Activated naive CD4-positive, alpha-beta T cell treated with anti-CD3 and anti-CD28 coated beads, Interleukin-2, amount 10 ng/mL, durations not matched to agents 7 days and 5 days (primary cell): ENCODE measurements at places on chromosomes 16 and 17.

DNA sequence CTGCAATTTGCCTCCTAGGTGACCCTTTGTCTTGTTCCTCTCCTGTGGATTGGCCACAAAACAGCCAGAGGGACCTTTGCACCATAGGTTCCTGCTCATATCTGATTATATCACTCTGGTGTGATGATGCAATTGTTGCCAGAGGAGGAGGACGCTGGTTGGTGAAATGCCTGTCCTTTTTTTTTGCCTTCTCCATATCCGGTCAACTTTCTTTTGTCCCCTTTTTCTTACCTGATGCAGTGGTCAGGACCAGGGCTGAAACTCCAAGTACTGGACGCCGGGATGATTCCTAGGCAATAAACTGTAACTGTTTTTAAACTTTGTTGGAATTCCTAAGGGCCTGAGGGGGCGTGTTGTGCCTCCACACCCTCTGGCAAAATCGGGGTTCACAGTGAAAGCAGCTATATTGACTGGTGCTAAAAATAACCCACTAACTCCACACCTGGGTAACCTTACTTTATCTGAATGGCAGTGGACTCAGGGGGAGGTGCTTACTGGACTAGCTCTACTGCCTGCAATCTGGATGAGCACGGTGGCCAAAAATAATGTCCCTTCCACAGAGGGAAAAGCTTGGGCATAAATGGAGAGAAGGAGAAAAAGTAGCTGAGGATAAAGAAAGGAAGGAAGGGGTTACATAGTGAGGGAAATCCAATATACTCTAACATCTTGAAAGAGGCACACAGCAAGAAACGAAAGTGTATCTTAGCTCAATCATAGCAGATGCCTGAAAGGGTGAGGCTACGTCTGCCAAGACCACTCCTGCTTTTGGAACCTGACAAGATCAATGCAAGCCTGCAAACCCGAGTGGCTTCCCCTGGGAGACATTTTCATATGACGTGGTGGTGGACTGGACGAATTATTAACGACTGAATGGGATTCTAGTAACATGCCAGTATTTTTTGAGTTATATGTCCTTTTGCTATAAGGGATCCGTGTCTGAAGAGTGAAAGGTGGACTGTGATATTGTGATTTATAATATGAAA, 28.4 kb upstream of the ZNF423 start:
- no peak for DNase-seq

DNA sequence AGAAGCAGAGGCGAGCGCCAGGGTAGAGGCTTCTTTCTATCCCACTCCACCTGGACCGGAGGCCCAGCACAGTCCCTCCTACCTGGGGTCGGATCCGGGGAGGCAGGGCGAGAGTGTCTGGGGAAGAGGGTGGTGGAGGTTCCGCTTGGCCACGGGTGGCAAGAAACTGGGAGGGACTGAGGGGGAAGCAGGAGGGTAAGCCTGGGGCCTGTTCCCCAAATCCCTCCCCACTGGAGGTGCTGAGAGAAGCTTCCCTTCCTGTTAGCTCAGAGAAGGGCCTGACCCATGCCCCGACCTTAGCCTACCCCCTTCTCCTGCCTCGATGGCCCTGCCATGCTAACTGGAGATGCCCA, 1.8 kb upstream of the TPPP3 start:
- DNase-seq = no peak

GRCh38 chr17:77116371-77116860, 24.4 kb upstream of the SEC14L1 start:
- no peak for DNase-seq

DNA sequence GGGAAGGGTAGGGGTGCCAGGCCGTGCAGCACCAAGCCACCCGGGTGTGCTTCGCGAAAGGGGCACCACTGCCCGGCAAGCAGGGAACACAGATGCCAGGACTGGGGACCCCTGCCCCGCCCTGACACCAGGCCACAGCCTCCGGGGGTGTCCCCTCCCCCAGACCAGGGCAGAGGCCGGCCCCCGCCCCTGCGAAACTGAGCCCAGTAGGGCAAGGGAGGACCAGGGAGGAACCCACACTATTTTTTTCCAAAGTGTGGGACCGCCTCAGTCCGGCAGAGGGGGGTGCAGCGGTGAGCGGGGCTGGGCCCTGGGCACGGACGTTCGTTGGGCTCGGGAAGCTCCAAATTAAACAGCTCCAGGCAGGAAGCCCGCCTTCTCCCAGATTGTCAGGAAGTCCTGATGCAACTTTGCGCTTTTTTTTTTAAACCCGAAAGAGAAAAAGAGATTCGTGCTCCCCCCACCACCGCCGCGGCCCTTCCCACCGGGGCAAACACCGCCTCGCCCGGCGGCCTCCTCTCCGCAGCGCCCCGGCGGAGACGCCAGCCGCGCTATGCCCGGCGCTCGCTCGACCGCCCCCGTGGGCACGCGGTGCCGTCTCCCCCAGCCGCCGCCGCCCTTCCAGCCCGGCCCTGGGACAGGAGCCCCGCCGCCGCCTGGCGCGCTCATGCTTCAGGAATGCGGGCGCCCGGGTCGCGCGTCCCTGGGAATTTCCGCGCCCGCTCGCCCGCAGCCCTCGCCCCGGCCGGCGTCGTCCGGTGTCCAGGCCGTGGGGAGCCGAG, 755 bp downstream of the PIEZO1 start:
- peak; percentile 71 for DNase-seq

- no peak for DNase-seq
These were observed 36.2 kb downstream of the LDHD start for GRCh38 chr16:75080205-75081029.

DNA sequence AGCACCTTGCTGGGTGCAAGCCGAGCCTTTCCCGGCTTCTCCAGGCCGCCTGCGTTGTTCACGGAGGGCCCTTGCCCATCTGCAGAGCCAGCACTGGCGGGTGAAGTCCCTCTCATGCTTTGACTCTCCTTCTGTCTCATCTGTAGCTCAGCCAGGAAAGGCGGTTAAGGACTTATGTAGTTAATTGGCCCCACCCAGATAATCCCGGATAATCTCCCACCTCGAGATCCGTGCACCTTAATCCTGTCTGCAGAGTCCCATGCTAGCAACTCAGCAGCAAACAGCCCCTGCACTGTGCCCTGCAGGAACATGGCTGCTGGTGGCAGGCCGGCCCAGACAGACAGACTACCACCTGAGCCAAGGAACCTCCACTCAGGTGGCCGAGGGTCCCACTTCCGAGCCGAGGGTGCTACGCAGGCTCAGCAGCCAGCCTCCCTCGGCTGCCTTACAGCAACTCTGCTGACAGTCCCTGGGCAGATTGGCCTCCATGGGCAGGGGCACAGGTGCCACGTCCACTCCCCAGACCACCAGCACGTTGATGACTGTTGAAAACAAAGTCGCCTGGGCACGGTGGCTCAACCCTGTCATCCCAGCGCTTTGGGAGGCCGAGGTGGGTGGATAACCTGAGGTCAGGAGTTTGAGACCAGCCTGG, 16.9 kb downstream of the RAB40C start:
- no peak for DNase-seq

- DNase-seq = peak; percentile 62
These were observed 15.4 kb downstream of the MFSD11 start for GRCh38 chr17:76753061-76753961.

DNA sequence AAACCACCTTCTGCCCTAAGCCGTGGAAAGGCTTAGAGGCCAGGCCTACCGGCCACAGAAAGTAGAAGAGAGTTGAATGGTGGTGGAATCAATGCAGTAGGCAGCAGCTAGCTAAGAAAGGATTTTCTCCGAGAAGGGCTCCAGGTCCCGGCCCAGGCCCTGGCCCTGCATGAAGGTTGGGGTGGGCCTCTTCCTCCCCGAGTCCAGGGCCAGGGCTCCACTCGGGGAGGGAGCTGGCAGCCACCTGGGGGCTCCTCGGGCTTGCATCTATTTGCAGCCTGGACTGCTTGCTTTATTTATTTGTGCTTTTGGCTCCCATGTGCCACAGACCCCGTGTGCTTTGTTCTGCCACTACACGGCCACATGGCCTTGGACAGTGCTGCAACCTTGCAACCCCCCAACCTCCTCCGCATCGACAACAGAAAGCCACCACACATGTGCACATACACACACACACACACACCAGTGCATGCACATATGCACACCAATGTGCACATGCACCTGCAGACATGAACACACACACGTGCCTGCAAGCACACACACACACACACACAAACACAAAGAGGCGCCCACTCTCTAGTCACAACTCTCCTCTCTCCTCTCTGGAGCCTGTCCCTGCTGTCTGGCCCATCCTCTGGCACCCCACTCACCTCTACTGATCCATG, 96.4 kb upstream of the TNRC6C start:
- no peak for DNase-seq

DNA sequence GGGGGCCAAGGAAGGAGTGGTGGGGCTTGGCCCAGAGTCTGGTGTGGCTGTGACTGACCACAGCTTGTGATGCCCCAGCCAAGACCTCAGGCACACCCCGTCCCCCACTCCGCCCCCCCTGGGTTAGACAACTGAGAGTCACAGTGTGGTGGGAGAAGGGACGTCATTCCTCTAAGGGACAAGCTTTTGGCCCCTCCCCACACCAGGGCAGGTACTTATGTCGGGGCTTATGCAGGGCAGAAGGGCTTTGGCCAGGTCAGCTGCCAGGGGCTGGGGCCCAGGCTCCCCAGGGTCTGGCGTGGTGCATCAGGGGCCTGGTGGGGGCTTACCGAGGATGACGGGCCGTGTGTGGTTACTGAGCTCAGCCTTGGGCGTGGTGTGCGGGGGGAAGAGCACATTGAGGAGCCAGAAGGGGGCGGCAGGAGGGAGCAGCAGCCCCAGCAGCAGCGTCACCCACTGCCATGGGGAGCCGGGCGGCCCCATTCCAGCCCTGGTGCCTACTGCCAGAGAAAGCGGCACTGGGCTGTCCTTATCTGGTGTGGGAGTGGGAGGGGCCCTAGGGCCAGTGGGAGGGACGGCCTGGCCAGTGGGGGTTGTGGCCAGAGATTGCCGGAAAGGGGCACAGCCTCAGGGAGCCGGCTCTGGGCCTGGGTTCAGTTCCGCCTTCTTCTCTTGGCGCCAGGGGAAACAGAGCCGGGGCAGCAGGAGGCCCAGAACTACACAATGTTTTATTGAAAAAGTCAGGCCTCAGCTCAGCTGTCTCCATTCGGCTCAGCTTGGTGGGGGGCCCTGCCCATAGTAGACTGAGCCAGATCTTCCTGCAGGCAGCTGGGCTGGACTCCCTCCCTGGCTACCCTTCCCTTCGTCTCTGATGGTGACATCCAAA, at the start of gene LCAT:
TSS of gene LCAT (minus strand) at position 502 of the 886 bp plus-strand sequence. CDS start at position 483, 19 bp downstream.
- no peak for DNase-seq

DNA sequence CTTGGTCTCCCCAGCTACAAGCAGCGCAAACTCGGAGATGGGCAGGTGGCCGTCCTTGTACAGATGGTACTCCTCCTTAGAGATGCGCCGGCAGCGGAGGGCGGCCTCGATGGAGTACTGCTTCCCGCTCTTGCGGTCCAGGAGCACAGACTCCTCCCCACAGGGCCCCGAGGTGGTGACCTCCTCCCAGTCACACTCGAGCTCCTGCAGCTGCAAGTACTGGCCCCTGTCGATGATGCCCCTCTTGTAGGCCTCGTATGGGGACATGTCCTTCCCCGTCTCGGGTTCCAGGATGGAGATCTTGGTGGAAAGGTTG, 7.2 kb downstream of the CDK3 start:
- DNase-seq = no peak

DNA sequence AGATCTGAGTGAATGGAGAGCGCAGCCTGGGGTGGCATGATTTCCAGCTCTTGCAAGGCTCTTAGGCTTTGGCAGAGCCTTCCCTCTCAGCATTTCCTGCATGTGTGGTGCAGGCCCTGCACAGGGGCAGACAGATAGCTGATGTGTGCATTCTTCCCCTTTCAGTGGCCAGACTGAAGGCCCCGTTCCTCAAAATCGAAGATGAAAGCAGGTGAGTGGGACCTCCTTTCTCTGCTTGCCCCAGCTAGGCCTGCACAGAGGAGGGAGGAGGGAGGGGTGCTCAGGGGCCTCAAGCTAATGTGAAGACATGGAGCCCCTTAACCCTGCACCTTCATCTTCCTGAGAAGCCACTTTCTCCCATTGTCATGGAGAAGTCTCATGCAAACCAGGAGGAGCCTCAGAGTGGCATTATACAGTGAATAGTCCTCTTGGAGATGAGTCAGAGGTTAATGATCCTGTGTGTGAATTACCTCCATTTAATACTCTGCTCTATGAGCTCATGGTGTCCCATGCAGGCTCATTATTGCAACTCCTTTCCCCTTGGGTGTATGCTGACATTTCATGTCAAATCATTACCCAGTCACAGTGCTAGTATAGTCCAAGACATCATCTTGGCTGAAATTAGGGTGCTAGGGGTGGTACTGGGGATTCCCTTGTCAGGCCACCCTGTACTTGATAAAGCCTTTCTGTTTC, 20.4 kb upstream of the ADAM11 start:
- no peak for DNase-seq

- DNase-seq = no peak
These were observed 4.3 kb downstream of the SMIM5 start for GRCh38 chr17:75637551-75637950.

GRCh38 chr17:41339571-41340172, 11.0 kb downstream of the KRT33A start:
- DNase-seq = no peak

DNA sequence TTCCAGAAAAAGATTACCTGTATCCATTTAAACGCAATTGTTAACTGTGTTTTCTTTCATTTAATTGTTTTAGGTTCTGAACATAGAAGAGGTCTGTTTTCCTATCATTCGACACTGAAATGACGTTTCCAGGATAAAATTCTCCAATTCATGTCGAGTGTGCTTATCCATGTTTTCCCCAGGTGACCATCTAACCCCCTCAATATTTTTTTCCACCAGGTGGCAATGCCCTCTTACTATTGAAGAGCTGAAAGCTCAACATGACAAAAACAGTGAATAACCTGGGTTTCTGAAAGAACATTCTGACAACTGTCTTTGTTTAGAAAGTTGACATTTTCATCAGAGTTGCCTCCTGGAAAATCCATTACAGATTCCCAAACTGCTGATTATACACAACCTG, 948.7 kb downstream of the KCNJ2 start:
- no peak for DNase-seq

- DNase-seq = no peak
These were observed 28.5 kb downstream of the GLP2R start for GRCh38 chr17:9854255-9854654.

GRCh38 chr17:13729466-13730134, 127.9 kb upstream of the HS3ST3A1 start:
- DNase-seq = no peak

- DNase-seq = no peak
These were observed 20.4 kb downstream of the KRT12 start for GRCh38 chr17:40846515-40847144.

- DNase-seq = no peak
These were observed 105.8 kb downstream of the NOG start for GRCh38 chr17:56699186-56699894.
